ENCODE measurements at places on chromosomes 12 and 14.
A peak's percentile ranks its signal among the peaks of the same experiment; 100 is the strongest.

DNA sequence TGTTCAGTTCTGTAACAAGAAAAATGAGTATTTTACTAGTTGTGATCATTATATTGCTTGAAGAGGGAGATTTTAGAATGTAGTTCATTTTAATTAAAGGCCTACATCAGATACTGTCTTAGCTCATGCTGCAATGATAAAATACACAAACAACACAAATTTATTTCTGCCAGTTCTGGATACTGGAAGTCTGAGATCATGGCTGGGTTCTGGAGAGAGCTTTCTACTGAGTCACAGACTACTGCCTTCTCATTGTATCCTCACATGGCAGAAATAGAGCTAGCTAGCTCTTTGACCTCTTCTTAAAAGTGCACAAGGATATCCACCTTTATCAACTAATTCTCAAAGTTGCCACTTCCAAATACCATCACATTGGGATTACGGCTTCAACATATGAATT is 53.8 kb downstream of the MIS18BP1 start:
- peak; percentile 15 for DNase-seq

DNA sequence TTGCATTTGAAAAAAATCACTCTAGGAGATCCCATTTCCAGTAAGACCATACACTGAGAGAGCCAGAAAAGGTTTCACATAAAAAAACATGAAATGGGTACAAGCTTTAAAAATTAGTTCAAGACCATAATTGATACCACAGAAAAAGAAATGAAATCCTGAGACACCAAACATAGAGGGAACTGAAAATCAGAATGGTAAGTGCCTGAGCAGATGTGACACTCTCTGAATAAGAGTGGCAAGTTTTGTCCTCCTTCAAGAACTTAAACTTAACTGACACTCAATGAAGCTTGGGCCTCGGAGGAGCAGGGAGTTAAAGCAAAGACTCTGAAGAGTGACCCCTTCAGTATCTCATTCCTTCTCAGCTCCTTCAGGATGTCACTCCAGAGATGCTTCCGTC is 23.2 kb upstream of the PTGDR start:
- no peak for DNase-seq

DNA sequence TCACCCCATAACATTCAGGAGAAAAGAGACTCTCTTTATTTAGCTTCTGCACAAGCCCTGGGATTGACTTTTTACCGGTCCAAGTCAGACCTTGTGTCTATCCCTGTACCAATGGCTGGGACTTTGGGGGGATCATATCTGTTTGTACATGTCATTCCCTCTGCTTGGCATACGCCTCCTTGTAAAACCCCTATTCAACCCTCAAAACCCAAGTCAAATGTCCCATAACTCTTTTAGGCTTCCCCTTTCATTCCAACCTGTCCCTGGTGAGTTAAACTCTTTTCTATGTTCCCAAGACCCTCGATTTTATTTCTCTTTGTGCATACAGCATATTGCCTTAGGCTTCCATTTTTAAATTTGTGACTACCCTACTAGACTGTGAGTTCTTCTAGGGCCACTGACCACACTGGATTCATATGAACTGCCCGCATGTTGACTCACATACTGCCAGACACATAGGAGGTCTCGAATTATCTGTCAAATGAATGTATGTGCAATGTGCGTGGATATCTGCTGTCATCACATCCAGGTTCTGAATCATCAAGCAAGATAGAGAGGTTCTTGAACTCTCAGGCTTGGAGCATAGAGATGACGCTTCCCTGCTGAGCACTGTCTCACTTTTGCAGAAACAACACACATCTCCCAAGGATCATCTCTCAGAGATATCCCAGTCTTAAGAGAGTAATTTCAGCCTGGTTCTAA is 548.6 kb upstream of the TBX3 start:
- DNase-seq = peak; percentile 90

DNA sequence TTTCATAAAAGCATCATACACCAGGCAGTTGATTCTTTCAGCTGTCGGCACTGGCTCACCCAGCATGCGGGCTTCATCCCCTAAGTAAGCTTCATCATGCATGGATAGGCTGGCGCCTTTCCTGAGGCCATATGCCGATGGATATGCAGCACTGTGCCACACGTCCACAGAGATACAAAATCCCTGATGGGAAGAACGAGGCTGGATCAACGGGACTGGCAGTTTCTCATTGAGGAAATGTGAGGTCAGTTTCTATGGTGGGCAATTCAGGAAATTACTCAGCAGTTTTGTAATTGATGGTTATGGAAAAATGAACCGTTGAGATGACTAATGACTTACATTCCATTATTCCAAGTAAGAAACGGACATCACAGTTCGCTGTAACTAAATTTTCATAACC is 453.8 kb downstream of the TMEM121 start:
- DNase-seq = no peak

GRCh38 chr12:101599771-101600484 is 5.2 kb downstream of the MYBPC1 start:
- DNase-seq = peak; percentile 25

- no peak for DNase-seq
These were observed 907.5 kb upstream of the MDGA2 start for GRCh38 chr14:48582938-48583337.

- no peak for DNase-seq
These were observed 74.7 kb downstream of the APAF1 start for GRCh38 chr12:98719515-98720504.

- DNase-seq = peak; percentile 8
These were observed 83.2 kb downstream of the ITPK1 start for GRCh38 chr14:93032421-93032936.

GRCh38 chr12:130552483-130552996 is 163.6 kb downstream of the RIMBP2 start:
- DNase-seq = no peak

- no peak for DNase-seq
These were observed 183.5 kb downstream of the NUAK1 start for GRCh38 chr12:105954951-105955931.

GRCh38 chr12:106280106-106280505 is 22.4 kb upstream of the TCP11L2 start:
- no peak for DNase-seq

GRCh38 chr14:104150136-104151025 is 12.0 kb downstream of the KIF26A start:
- peak; percentile 68 for DNase-seq

DNA sequence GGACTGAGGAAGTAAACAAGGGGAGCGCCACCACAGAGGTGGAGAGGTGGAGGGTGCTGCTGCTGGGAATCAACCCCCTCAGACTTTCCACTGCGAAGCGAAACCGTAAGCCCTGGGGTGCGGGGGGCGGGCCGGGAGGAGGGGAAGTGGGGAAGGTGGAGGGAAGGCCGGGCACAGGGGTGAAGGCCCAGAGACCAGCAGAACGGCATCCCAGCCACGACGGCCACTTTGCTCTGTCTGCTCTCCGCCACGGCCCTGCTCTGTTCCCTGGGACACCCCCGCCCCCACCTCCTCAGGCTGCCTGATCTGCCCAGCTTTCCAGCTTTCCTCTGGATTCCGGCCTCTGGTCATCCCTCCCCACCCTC is at the start of gene LAG3:
LAG3 (plus strand) TSS at position 190 of the 365 bp plus-strand sequence. CDS start 333 bp downstream, outside the sequence.
- no peak for DNase-seq

- peak; percentile 32 for DNase-seq
These were observed 242.0 kb downstream of the BMP4 start for GRCh38 chr14:53714495-53715192.

GRCh38 chr12:2138871-2139308 is 86.1 kb downstream of the CACNA1C start:
- no peak for DNase-seq

DNA sequence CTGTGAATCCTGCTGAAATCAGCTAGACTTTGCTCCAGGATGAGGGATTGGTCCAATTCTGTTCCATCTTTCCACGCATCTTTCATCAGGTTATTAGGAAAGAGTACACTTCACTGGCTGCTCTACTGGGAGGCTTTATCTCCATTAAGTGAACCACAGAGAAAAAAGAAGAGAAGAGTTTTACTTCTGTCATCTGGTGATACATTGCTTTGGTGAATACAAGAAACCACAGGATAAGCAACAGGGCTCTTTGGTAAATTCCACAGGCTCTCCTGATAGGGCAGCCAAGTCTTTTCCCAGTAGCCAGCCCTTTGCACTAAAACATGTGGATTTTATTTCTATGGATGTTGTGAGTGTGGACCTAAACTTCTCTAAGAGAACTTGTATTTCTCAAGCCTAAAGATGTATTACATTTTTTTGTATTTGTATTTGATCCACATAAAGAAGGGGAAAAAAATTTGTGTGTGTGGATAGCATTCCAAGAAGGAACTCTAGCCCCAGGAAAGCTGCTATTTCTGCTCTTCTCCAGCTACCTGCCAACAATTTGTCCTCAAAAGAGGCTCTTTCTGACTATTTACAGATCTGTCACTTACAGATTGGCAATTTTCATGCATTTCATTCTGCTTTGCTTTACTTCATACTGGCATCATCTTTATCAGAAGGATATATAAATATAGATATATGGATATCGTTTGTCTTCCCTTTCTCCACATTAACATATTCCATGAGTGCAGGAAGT is 1117.6 kb upstream of the TMEM132C start:
- DNase-seq = no peak

DNA sequence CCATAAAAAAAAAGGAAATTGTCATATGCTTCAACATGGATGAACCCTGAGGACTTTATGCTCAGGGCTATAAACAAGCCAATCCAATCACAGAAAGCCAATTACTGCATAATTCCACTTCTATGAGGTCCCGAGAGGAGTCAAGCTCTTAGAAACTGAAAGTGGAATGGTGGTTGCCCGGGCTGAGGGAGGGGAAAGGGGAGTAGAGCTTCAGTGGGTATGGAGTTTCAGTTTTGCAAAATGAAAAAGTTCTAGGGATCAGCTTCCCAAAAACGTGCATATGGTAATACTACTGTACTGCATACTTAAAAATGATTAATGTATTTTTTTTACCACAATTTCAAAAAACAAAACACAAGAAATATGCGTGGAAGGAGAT is 52.0 kb downstream of the RNF34 start:
- DNase-seq = no peak

DNA sequence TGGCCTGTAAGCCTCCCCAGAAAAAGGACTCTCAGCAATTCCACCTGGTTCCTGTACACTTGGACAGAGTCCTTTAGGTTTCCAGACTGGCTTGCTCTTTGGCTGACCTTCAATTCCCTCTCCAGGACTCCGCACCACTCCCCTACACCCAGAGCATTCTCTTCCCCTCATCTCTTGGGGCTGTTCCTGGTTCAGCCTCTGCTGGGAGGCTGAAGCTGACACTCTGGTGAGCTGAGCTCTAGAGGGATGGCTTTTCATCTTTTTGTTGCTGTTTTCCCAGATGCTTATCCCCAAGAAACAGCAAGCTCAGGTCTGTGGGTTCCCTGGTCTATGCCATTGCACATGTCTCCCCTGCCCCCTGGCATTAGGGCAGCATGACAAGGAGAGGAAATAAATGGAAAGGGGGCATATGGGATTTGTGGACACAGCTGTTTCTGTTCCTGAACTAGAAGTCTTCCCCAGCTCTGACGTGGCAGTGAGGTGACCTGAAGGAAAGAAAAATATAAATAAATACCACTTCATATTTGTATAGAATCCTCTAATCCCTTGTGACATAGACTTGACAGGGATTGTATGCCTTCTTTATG is 1.3 kb downstream of the RNASE7 start:
- no peak for DNase-seq

DNA sequence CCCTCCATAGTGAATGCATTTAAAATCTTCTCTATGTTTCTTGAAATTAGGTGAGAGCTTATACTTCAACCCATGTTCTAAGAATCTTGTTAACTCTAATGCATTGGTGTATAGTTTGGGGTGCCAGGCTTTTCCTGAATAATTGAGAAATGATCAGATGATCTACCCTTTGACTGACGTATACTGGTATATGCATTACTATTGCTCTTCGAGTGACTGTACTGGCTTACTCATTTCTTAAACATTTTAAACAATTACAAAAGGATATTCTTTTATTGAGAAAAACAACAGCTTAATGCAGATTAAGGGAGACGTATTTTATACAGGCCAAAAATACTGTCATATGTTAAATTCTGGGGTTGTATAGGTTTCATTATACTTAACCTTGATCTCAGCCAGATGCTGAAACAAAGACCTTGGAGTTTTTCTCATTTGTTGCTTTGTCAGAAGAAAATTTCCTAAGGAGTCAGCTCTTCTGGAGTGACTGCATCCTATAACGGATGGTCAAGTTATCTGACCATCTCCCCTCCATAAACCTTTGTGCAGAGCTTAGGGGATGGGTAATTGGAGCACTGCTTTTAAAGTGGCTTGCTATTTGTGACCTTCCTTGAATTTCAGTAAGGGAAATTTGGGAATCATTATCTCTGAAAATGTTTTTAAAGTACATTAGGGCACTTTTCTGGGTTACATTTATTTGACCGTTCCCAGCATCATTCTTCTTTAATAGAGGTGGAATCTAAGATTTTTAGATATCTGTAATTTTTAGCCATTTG is 507.6 kb downstream of the PCNX1 start:
- DNase-seq = no peak

- DNase-seq = no peak
These were observed 343.0 kb downstream of the BMP4 start for GRCh38 chr14:53613404-53614253.

- DNase-seq = no peak
These were observed 32.7 kb upstream of the VPS37B start for GRCh38 chr12:122928404-122929147.

DNA sequence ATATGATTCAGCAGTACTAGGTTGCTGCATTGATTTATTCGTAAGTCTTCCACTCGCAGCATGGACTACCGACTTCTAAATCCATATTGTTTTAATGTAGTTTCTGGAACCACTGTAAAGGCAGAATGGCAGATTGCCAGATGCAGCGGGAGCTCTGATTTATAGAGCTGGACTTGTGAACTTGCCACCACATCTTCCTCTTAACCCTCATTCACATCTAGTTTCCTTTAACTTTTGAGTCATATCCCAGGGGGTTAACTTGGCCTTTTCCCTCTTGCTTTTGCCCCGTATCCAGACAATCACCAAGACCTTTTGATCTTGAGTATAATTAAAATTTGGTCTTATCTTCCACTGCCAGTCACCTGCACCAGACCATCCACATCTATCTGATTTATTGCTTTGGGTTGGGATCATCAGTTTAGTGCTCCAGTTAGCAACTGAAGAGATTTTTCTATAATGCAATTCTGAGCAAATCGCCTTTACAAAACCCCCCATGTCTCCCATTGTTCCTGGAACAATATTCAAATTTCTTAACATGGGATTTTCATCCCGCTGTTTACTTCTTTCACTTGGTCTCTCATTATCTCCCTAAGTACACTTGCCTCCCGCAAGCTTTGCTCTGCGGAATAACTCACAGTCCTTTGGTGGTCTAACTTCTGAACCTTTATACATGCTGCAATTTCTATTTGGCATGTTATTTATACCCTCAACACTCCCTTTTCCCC is 130.5 kb downstream of the ACSS3 start:
- no peak for DNase-seq

DNA sequence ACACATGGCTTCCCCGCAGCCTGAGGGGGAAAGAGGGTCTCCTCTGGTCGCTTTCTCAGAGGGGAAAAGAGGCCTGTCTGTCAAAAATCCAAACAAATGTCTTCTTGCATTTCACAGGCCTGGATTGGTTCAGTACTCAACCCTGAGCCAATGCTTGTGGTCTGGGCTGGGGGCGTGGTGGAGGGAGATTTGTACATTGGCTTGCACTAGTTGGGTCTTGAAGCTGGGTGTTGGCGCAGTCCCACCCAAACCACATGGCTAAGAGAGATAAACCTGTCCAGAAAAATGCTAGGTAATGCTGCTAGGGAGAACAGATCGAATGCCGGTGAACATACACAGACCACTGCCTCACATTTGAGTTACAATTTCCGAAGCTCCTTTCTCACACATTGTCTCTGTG is 461.6 kb downstream of the MED13L start:
- DNase-seq = no peak

- DNase-seq = peak; percentile 99
These were observed 21.0 kb upstream of the SNX6 start for GRCh38 chr14:34650786-34651584.

- no peak for DNase-seq
These were observed 37.8 kb upstream of the PLBD1 start for GRCh38 chr12:14605401-14605989.
